T-helper 17 cell (primary cell): ENCODE measurements at places on chromosomes 16 and 17. TPM values are rescaled to one million over a fixed set of nuclear protein-coding genes. Genes with fewer than 3 reads are reported as not detected.

RNF157 gene
- total RNA-seq = 45.3 TPM

AANAT gene
- total RNA-seq = not detected

CCL13 gene
- total RNA-seq = not detected

PRR15L gene
- total RNA-seq = not detected

TEX14 gene
- 0.60 TPM for total RNA-seq

IRF8 gene
- total RNA-seq = 22.8 TPM

SCN4A gene
- total RNA-seq = 0.02 TPM

KRTAP17-1 gene
- total RNA-seq = not detected

TBC1D3H gene
- total RNA-seq = not detected

CIAO2B gene
- total RNA-seq = 50.3 TPM

RANBP10 gene
- 29.8 TPM for total RNA-seq

GRCh38 chr17:50573866-50574611 is 13.5 kb downstream of the CACNA1G start:
- peaks cover 10% of the 10 kb centered on the region for H3K4me1 ChIP-seq
- peaks cover 62% of the 10 kb centered on the region for H3K27me3 ChIP-seq
- no peak overlapping the region for H3K27ac ChIP-seq
- H3K4me3 ChIP-seq = no peak overlapping the region
- no peak for DNase-seq

DNA sequence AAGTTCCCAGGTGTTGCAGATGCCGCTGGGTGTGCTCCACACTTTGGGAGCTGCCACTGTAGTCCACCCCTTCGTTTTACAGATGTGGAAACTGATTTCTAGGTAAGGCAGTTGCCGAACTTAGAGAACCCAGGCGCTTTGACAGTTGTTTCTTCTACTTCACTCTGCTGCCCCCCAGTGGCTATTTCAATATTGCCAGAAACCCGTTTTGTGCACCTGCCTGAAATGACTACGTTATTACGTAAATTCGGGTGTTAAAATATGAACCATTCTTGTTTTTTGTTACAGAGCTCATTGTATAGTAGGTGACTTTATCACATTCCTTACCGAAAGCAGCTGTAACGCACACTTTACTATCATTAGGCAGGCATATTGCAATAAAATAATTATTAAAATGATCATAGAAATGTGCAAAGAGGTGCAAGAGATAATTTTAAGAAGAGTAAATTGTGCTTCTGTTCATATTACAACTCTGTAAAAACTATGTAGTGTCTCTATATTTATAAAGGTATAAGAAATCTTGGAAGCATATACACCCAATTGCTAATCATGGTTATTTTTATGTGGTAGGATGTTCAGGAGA is 44.9 kb downstream of the OTOA start:
- peaks cover under 1% of the 10 kb centered on the region for H3K27me3 ChIP-seq
- H3K27ac ChIP-seq = peak overlapping the region; percentile 19
- peaks cover 3% of the 10 kb centered on the region for H3K4me1 ChIP-seq
- peak; percentile 80 for DNase-seq
- no peaks in the 10 kb centered on the region for H3K36me3 ChIP-seq

- no peak overlapping the region for H3K4me3 ChIP-seq
- no peaks in the 10 kb centered on the region for H3K4me1 ChIP-seq
- peaks cover 25% of the 10 kb centered on the region for H3K36me3 ChIP-seq
- no peaks in the 10 kb centered on the region for H3K27me3 ChIP-seq
- H3K27ac ChIP-seq = no peak overlapping the region
- no peak for DNase-seq
Measured at GRCh38 chr16:27485811-27486210, 63.9 kb downstream of the GTF3C1 start.

GRCh38 chr17:32142857-32143526 is 690 bp downstream of the RHOT1 start:
- H3K4me1 ChIP-seq = peaks cover 17% of the 10 kb centered on the region
- no peaks in the 10 kb centered on the region for H3K27me3 ChIP-seq
- H3K36me3 ChIP-seq = no peaks in the 10 kb centered on the region
- H3K4me3 ChIP-seq = peak overlapping the region; percentile 98
- no peak for DNase-seq

DNA sequence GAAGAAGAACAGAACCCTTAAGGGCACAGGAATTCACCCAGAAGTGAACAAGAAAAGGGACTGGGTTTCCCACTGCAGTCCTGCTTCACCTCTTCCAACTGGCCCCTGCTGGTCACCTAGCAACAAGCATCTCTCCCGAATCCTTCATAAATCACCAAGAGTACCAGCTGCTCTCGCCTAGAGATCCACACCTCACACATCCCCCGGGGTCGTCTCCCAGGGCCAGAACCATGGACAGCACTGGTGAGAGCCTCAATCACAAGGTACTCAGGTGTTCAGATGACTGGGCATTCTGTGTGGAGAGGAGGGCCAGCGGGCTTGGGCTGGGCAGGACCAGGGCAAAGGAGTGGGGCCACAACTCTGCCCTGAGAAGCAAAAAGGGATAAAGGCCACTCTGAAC is 65.9 kb downstream of the CCT6B start:
- peaks cover 9% of the 10 kb centered on the region for H3K4me1 ChIP-seq
- no peak overlapping the region for H3K27ac ChIP-seq
- H3K4me3 ChIP-seq = no peak overlapping the region
- H3K27me3 ChIP-seq = peaks cover 69% of the 10 kb centered on the region

DNA sequence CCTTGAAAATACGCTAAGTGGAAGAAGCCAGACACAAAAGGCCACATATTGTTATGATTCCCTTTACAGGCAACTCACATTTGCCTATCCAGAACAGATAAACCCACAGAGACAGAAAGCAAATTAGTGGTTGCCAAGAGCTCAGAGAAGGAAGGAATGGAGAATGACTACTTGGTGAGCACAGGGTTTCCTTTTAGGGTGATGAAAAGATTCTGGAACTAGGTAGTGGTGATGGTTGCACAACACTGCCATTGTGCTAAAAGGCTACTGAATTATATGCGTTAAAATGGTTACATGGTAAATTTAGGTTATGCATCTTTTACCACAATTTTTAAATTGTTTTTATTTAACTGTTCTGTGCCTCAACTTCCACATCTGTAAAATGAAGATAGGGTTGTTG is 4.4 kb downstream of the COPRS start:
- no peaks in the 10 kb centered on the region for H3K27me3 ChIP-seq
- peaks cover 14% of the 10 kb centered on the region for H3K4me1 ChIP-seq
- no peak overlapping the region for H3K27ac ChIP-seq
- H3K36me3 ChIP-seq = no peaks in the 10 kb centered on the region
- DNase-seq = no peak

DNA sequence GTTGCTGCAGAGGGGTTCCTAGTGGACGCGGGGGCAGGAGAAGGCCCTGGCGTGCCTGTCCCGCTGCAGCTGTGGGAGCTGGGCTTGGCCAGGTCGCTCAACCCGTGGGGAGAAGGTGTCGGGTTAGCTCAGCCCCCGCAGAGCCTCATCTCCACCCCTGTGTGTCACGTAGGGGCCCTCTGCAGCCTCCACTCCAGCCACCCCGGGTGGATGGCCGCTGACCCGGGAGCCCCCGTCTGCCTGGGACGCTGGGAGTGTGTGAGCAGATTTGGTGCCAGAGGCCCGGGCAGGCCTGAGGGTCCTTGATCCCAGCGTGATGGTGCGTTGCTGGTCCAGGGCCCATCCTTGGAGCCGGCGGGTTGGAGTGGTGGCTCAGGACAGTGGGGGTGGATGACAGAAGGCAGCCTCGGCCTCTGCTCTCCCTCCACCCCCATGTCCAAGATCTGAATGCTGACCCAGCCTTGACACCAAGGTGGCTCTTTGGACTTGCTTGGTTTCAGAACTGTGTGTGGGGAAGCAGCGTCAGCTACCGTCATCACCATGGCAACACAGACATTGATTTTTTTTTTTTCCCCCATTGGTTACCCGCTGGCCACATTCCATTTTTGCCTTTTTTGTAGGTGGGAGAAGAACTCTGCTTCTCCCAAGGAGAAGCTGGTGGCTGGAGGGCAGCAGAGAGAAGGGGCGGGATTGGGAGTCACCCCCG is 35.7 kb downstream of the BAIAP2 start:
- no peak overlapping the region for H3K4me3 ChIP-seq
- no peaks in the 10 kb centered on the region for H3K4me1 ChIP-seq
- DNase-seq = no peak
- H3K27me3 ChIP-seq = no peaks in the 10 kb centered on the region
- H3K36me3 ChIP-seq = no peaks in the 10 kb centered on the region

- H3K27me3 ChIP-seq = no peaks in the 10 kb centered on the region
- no peak for DNase-seq
- no peaks in the 10 kb centered on the region for H3K4me1 ChIP-seq
- H3K36me3 ChIP-seq = no peaks in the 10 kb centered on the region
Measured at GRCh38 chr16:52496051-52496876, 50.7 kb downstream of the TOX3 start.

- DNase-seq = no peak
- H3K36me3 ChIP-seq = peaks cover 2% of the 10 kb centered on the region
- H3K27ac ChIP-seq = no peak overlapping the region
- H3K4me3 ChIP-seq = no peak overlapping the region
- H3K4me1 ChIP-seq = peaks cover 11% of the 10 kb centered on the region
Measured at GRCh38 chr17:1171953-1172352, 7.8 kb downstream of the ABR start.

DNA sequence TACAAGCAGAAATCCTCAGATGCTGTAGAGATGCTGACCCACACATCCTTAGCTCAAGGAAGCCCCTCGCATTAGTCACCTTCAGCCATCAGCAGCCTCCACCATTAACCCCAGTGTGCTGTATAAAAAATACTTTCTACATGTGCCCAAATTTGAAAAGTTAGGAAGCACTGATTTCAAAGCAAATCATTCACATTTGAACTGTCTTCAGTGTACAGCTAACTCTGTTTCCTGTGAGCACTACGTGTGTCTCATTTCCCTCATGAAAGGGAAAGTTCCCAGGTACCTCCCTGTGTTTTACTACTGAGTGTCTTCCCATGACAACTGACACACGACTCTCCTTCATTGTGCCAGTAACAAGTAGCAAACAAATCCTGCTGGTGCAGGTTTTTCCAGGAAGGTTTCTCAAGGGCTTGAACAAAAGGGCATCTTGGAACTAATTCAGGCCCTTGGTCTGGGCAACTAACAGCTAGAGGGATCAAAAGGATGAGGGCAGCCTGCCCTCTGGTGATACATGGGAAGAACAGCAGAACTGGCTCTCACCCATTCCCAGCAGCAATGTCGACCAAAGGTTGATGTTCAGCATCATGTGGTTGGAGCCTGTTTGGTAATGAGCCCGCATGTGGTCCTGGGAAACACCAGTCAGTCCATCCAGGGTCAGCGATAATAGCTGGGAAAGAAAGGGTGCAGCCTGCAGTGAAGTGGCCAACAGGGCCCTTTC is 4.0 kb downstream of the SLC35B1 start:
- H3K4me3 ChIP-seq = no peak overlapping the region
- H3K36me3 ChIP-seq = peaks cover 10% of the 10 kb centered on the region
- no peak for DNase-seq

GRCh38 chr17:72702136-72702735 is 390.3 kb downstream of the SLC39A11 start:
- H3K36me3 ChIP-seq = no peaks in the 10 kb centered on the region
- no peak overlapping the region for H3K4me3 ChIP-seq
- no peaks in the 10 kb centered on the region for H3K27me3 ChIP-seq
- no peak for DNase-seq
- no peak overlapping the region for H3K27ac ChIP-seq

GRCh38 chr17:7281953-7282751 is 634 bp downstream of the SLC2A4 start:
- peaks cover 36% of the 10 kb centered on the region for H3K27me3 ChIP-seq
- H3K4me3 ChIP-seq = peak overlapping the region; percentile 84
- peaks cover 22% of the 10 kb centered on the region for H3K4me1 ChIP-seq

GRCh38 chr16:1751946-1752345 is 19.4 kb downstream of the NME3 start:
- no peak overlapping the region for H3K4me3 ChIP-seq
- no peaks in the 10 kb centered on the region for H3K36me3 ChIP-seq
- no peak overlapping the region for H3K27ac ChIP-seq
- H3K4me1 ChIP-seq = peaks cover 6% of the 10 kb centered on the region

DNA sequence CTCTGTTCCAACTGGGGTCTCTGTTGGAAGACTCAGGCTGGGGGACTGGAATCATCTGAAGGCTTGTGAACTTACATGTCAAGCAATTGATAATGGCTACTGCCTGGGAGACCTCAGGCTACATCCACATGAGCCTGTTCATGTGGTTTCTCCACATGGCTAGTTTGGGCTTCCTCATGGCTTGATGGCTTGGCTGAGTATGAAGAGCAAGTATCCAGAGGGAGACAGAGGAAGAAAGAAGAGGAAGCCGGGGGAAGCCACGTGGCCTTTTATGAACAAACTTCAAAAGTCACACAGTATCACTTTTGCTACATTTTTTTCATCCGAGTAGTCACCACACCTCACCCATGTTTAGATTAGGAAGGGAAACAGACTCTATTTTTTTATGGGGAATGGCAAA is 158.9 kb downstream of the TRIM37 start:
- no peaks in the 10 kb centered on the region for H3K4me1 ChIP-seq
- H3K36me3 ChIP-seq = peaks cover 2% of the 10 kb centered on the region
- H3K4me3 ChIP-seq = no peak overlapping the region
- no peaks in the 10 kb centered on the region for H3K27me3 ChIP-seq

DNA sequence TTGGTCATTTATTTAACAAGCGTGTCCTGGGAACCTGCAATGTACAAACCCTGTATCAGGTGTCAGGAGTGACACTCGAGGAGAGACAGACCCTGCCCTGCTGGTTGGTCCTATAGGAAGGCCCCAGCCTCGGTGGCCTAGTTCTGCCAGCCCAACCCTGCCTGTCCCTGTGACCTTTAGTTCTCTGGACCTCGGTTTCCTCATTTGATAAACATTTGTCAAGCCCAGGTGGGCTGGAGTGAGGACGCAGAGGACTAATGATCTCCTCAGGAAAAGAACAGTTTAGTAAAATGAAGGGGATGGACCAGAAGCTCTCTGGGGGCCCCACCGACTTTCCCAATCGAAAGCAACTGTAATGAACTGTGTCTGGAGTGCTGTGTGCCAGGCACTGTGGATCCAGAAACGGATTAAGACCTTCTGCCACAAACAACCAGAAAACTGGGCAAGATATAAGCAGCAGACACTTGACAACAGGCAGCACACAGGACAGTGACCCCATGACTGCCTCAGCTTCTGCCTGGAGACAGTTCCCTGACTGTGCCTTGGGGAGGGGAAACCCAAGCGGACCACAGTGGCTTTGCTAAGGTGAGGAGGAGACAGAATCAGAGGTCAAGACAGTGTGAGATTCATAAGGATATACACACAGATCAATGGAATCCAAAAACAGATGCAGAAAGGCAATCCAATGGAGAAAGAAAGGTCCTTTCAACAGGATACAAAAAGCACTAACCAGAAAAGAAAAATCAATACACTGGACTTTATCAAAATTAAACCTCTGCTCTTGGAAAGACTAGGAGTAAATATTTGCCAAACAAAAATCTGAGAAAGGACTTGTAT is 8.8 kb downstream of the PRCD start:
- no peak overlapping the region for H3K27ac ChIP-seq
- DNase-seq = no peak
- H3K27me3 ChIP-seq = peaks cover 6% of the 10 kb centered on the region
